NCI-H1048 (cell line): ENCODE measurements at places on chromosomes 7 and 10.

DNA sequence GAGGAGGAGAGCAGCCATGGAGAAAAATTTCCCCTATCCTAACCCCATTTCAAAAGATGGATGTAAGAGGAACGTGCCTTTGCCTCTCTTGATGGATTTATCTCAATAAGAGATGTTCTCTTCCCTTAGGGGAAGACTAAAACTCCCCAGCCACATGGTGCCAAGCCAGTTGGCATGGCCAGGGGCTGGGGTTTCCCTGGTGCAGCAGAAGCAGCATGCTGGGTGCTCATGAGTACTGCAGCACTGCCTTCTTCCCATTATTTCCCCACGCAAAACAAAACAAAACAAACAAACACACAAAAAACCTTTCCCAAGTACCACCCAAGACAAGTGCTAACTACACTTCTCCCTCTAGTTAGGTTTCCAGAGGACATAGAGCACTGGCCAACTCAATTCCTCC lies 97.2 kb downstream of the DOCK4 start:
- DNase-seq: no peak

DNA sequence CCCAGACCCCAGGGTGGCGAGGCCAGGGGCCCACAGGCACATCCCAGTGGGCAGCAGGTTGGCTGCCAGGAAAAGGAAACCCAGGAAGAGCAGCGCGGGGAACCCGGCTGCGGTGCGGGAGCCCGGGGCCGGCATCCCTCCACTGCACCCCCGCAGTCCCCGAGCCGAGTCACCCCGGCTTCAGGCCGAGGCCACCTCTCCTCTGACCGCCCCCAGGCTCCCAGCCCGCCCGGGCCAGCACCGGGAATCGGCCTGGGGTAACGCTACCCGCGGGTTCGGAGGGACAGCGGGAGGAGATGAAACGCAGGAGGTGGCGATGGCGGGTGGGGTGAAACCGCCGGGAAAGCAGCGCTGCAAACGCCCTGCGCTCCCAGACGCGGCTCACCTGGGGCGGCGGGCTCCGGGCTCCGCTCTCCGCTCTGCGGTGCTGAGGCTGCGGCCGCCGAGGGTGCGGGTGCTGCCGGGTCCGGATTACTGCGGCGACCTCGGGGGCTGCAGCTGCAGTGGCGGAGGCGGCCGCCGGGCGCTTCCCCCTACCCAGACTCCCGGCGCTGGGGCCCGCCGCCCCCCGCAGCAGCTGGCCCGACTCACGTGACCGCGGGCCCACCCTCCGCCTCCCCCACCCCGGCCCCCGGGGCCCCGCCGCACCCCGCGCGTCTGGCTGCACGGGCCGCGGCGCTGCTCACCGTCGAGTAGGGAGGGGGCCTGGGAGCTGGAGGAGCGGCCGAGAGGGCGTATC lies at the start of gene SCRN1:
SCRN1 (minus strand) TSS at position 545 of the 739 bp plus-strand sequence. CDS start 20,734 bp downstream, outside the sequence.
- peak; percentile 14 for DNase-seq

DNA sequence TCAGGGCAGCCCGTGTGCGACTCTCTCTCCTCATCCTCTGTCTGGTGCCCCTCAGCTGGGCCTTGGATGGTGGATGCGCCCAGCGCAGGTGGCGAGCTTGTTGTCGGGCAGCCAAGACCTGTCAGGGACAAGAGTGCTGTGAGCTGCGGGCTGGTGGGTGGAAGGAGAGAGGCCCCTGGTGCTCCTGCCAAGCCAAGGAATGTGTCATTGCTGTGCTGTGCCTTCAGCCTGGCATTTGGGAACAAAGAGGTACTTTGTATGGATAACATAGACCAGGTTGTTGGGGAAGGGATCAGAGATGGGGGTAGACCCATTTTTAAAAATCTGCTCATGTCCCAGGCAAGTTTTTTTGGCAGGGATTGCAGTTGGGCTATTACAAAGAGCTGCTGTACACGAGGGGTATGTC lies 120.9 kb downstream of the PKD1L1 start:
- DNase-seq: no peak

DNA sequence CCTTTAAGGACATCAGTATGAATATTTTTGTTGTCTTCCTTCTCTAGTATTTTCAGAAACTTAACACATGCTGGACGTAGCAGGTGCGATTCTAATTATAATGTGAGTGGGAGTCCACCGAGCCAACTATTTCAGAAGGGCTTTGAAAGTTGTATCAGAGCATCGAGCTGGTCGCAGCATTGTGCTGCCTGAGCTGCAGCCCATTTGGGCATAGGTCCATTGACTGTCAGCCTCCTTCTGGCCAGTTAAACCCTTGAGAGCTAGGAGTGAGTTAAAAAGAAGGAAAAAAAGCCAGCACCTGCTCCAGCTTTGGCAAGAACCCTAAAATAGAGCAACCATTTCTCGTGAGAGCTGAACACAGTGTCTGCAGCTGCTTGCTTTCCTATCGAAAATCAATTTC lies 47.8 kb downstream of the SLC35G1 start:
- no peak for DNase-seq

DNA sequence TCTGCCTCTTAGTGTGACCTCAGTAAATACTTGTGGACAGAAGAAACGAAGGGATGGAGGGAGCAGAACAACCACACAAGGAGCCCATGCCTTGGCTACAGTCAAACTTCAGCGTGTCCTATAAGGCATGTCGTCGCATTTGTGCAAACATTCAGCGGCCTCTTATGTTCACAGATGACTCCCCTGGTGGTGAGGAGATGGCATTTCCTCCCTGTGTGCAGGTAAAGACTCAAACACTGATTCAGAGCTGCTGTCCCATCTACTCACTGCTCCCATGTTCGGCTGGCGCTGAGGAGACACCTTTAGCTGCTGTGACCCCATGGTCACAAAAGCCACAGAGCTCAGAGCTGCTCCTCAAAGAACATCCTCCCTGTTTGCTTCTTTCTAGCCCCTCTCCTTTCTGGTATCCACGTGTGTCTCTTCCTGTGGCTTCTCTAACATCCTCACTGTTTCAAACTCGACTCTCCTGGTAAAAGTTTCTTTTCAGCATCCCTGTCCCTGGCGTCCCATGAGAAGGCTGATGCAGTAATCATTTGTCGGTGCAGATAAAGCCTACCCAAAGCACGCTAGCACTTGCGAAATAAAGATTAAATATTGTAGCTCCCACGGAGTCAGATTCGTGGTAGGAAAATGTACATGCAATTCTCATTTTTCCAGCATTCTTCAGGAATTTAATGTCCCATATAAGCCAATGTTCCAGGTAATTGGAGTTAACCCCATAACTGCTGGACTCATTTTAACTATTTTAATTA lies 124.9 kb upstream of the NEBL start:
- no peak for DNase-seq

- no peak for DNase-seq
Observed at GRCh38 chr7:15891151-15891881, 204.8 kb upstream of the MEOX2 start.

DNA sequence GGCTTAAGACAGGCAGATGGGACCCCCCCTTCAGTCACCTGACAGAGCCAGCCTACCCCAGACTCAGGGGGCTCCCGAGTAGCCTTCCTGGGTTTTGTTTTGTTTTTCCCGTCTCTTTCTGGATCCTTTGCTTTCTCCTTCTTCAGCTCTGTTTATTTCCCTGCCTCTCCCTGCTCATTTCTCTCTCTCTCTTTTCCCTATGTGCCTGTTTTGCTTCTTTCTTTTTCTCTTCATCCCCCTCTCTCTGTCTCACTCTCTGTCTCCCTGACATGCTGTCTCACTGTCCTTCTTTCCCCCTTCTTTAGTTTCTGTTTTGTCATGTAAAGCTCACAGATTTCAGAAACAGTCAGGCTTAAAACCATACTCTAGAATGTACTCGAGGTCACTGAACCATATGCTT lies 38.2 kb upstream of the SLC29A3 start:
- no peak for DNase-seq

GRCh38 chr10:68562661-68563570 lies 2.8 kb downstream of the TET1 start:
- DNase-seq: no peak

GRCh38 chr7:12570534-12571461 lies at the start of gene SCIN:
Gene SCIN (plus strand): TSS chr7:12570720. CDS start chr7:12570787, 67 bp downstream.
- no peak for DNase-seq

GRCh38 chr10:47406870-47407691 lies 23.0 kb upstream of the ZNF488 start:
- no peak for DNase-seq

GRCh38 chr7:25804154-25804553 lies 347.8 kb upstream of the NFE2L3 start:
- no peak for DNase-seq

DNA sequence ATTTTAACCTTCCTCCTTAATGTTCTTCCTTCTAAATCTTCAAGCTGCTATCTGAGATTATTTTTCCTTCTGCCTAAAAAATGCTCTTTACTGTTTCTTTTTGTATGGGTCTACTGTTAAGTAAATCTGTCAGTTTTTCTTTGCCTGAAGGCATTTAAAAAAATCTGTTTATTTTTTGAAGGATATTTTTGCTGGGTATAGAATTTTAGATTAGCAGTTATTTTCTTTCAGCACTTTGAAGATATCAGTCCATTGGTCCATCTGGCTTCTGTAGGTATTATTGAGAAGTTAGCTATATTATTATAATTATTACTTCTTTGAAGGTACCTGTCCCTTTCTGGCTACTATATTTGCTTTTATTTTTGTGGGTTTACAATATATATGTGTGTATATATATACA lies 171.4 kb downstream of the BBS9 start:
- DNase-seq: no peak

DNA sequence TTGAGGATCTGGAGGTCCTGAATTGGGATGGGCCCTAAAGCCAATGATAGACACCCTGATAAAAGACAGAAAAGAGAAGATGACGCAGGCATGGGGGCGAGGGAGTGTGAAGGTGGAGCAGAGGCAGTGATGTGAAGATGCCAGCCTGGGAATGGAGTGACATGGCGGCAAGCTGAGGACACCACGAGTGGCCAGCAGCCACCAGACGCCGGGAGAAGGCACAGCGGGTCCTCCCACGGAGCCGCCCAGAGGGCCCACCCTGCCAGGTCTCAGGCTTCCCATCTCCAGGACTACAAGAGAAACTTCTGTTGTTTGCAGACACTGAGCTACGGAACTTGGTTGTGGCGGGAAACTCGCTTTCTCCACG lies 44.9 kb downstream of the DPYSL4 start:
- no peak for DNase-seq

GRCh38 chr7:123751821-123752220 lies 3.0 kb upstream of the WASL start:
- DNase-seq: no peak

DNA sequence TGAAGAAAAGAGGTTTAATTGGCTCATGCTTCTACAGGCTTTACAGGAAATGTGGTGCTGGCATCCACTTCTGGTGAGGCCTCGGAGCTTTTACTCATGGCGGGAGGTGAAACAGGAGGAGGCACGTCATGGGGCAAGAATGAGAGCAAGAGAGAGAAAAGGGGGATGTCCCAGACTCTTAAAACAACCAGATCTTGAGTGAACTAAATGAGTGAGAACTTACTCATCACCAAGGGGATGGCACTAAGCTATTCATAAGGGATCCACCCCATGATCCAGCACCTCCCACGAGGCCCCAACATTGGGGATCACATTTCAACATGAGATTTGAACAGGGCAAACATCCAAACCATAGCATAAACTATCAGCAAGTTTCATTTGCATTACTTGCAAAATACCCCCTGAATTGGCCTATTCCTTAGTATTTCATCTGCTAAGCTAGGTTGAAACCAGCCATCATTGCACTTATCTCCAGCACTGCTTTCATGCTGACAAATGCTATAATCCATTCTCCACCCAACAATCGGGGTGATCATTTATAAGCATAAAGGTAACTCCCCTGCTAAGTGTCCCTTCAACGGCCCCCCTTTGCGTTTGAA lies 179.0 kb downstream of the NOC3L start:
- no peak for DNase-seq

DNA sequence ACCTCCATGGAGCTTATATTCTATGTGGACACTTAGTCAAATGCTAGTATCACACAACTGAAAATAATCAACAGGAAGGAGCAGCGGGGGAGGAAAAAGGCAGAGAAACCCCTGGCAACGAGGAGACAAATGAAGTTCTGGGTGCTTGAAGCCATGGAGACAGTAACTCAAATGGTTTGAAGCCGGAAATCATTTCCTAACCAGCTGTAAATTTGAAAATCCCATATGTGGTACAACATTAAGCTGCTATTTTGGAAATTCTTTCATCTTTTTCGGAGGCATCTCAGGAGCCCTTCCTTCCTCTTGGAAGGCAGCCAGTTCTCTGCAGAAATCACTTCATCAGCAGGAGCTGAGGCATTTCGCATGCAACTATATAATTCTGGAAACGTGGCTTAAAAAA lies 91.4 kb downstream of the PPP1R3C start:
- no peak for DNase-seq

DNA sequence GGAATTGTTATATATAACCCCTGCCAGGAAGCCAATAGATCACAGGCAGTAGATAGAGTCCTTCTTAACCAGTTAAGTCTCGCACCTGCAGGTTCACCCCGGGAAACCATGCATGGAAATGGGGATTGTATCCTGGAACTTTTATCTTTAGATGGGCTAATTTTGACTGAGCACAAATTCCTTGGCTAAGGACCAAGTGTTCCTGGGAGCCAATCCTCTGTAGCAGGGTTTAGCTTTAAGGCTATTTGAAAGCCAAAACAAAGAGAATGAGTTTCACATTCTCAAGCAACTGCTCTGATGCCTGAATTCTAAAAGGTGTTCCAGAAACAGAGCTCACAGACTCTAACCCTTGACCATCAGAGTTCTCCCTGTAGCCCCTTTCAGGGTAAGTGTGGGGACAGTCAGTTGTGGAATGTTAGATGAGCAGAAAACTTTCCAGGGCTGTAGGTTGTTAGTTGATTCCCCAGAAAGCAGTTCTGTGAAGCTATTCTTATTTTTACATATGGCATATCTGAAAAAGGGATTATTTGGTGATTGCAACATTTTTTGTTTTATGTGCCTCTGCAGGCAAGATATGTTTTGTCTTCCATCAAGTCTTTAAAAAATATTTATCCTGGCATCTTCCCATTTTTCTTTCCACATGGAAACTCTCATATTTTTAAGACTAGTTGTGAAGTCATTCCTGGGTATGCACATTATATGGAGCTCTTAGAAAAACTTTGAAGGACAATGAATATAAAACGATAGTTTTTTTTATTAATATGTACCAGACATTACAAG lies 16.2 kb upstream of the NPVF start:
- no peak for DNase-seq

DNA sequence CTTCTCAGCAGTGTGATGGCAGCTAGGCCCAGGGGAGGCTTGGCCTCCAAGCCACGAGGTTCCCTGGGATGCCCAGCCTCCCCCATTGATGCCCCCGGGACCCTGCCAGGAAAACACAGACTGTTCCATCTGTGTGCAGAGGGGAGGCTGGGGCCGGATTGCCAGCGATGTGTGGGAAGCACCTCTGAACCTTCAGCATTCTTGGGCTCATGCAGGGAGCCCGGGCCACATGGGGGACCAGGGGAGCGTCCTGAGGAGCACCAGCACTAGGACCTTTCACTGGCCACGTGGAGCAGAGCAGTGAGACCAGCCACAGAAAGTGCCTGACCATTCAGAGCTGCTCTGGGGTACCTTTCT lies 2.6 kb downstream of the IMPDH1 start:
- no peak for DNase-seq

GRCh38 chr10:119336599-119336998 lies 129.2 kb downstream of the GRK5 start:
- DNase-seq: no peak

- no peak for DNase-seq
Observed at GRCh38 chr10:23754179-23754578, 315.3 kb downstream of the OTUD1 start.

GRCh38 chr10:101221549-101221948 lies 7.7 kb downstream of the LBX1 start:
- no peak for DNase-seq

GRCh38 chr7:47725031-47725780 lies 143.3 kb upstream of the TNS3 start:
- no peak for DNase-seq

GRCh38 chr10:125011926-125012705 lies 70.2 kb downstream of the ZRANB1 start:
- no peak for DNase-seq
